ENCODE measurements at places on chromosomes 7 and 10.

GRCh38 chr7:88042157-88042556 is 108.1 kb downstream of the ADAM22 start:
- no peak for DNase-seq

DNA sequence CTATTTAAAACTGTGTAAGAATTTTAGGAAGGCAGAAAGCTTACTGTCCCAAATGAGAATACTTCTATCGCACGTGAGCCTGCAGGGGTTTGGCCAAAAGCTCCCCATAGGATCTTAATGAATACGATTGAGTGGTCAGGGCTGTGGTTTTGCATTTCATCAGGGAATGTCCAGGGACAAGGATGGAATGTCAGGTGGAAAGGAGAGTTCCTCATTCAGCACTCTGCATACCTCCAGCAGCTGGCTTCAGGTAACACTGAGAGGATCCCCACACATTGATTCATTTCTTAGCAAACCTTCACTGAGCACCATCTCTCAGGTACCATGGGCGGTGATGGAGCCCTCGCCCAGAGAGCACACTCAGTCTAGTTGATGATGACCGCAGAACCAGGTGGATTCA is 27.2 kb downstream of the ANK3 start:
- no peak for DNase-seq

DNA sequence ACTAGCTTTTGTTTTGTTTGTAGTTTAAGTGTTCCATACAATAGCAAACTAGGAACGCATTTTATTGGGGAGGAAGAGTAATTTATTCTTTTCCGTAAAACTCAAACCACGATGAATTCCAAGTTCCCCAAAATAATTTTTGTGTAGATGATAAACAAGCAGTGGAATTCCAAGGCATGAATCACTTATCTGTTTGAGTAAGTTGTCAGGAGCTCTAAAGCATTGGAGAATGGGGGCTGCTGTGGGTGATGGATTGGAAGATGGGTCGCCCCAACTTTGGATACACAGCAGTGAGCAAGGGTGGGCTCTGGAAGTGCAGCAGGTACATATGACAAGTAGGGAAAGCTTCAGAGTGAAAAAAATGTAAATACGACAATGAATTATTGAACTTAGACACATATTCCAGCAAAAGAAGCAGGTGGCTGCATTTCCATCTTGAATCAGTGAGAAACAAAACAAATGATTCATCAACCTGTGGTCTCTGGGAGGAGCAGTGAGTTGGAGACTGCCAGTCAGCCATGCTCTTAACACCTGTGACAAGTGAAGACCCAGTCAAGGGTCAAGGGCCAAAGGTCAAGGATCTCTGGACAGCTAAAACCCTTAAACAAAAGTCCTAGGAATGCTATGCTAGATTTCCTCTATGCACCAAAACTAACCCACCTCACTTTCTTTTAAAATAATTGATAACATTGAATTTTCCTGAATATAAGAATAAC is 34.2 kb upstream of the ADRB1 start:
- DNase-seq = no peak

GRCh38 chr10:123150986-123151736 is 3.0 kb upstream of the BUB3 start:
- no peak for DNase-seq

GRCh38 chr7:133934262-133934976 is 192.7 kb upstream of the LRGUK start:
- no peak for DNase-seq

- no peak for DNase-seq
Observed at GRCh38 chr10:121984463-121984862, 4.5 kb upstream of the TACC2 start.

DNA sequence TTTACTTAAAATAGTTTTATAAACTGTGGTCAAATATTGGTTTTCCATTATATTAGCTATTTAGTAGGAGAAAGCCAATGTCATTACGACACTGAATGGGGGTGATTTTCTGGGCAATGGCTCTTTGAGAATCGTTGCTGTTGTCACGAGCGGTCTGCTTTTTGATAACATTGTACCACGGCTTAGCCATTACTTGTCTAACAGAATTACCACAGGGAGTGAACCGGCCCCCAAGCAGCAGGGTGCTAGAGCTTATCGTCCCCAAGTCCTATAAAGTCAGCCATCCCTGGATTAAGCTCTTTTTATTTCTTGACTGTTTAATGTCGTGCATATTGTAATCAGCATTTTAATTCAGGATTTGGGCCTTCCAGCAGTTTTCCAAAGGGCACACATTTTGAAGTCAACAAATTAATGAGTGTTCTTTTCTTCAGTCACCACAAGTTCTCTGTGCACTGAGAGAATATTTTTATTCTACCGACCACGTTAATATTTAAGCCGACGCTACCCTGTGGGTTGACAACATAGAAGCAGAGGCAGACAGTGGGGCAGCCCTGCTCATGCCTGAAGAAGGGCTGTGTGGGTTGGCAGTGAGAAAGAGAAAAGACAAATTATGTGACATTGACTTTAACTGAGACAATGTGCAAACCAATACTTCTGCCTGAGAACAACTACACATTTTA is 125.8 kb downstream of the ICA1 start:
- no peak for DNase-seq

GRCh38 chr7:26850193-26850651 is 14.2 kb downstream of the SKAP2 start:
- no peak for DNase-seq

DNA sequence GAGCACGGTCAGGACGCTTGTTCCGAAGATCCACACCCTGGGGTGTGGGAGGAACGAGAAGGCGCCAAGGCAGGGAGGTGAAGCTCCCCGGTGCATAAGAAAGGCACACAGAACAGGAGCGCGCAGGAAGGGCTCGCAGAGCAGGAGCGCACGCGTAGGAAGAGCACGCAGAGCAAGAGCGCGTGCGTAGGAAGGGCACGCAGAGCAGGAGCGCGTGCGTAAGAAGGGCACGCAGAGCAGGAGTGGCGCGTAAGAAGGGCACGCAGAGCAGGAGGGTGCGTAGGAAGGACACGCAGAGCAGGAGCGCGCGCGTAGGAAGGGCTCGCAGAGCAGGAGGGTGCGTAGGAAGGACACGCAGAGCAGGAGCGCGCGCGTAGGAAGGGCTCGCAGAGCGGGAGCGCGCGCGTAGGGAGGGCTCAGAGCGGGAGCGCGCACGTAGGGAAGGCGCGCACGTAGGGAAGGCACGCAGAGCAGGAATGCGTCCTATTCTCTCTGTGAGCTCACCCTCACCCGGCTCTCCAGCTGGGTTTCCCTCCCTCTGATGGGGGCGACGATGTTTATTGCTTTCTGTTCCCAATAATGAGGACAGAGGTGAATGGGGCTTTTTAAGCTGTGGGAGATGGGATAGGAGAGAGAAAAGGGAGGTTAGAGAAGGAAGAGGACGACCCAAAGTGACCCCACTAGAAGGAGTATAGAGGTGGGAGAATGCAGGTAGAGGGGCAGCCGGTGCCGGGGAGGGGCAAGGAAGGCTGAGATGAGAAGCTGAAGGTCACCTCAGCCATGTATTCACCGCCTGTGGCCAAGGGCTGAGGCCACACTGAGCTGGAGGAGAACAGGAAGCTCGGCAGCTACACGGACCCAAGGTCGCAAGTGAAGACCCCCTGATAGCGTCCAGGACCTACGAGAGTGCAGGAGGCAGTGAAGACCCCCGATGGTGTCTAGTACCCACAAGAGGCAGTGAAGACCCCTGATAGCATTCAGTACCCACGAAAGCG is 423.2 kb downstream of the PTPRN2 start:
- no peak for DNase-seq

- DNase-seq = no peak
Observed at GRCh38 chr10:72375585-72375984, 20.9 kb upstream of the DNAJB12 start.

GRCh38 chr10:133124357-133125211 is 35.4 kb upstream of the KNDC1 start:
- DNase-seq = peak; percentile 1

DNA sequence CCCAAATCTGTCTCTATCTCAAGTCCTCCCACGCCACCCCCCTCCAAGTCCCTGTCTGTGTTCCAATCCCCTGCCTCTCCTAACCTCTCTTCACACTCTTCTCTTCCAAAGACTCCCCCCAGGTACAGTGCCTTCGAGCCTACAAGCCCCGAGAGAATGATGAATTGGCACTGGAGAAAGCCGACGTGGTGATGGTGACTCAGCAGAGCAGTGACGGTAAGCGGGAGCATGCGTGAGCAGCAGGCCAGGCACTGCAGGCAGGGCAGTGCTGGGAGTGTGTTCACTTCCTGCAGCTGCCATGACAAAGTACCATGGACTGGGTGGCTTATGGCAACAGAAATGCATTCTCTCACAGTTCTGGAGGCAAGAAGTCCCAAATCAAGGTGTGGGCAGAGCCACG is 23.4 kb downstream of the ARHGEF5 start:
- DNase-seq = no peak

DNA sequence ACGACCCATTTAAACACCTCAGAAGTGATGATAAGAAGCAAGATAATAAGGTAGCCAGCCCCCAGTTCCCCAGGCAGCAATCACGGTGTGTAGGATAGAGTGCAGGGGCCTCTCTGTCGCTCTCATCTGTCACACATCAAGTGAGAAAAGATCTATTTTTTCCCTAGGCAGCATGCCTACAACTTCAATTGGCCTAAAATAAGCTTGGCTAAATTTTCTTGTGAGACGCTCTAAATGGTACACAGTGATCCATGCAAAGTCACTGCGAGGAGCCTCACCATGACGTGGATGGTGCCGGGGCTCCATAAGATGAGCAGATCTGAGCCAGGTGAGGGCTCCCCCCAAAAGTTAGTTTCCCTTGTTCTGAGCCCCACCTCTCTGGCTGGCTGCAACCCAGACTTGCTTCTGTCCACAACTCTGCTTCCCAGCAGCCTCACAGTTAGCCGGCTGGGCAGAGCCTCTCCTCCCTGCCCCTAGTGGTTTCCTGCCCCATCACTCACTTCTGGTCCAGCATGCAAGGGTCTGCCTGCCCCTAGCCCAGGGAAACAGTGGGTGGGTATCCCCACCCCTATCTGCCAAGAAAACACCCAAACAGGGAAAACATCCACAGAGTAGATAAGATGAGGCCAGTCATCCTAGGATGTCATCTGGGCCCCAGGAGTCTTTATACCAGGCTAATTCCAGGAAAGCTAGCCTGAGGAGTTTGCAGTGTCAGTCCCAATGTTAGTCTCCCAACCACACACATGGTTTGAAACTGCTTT is 342.1 kb downstream of the GRID1 start:
- DNase-seq = no peak

- no peak for DNase-seq
Observed at GRCh38 chr7:66815951-66816350, 75.4 kb downstream of the RABGEF1 start.

DNA sequence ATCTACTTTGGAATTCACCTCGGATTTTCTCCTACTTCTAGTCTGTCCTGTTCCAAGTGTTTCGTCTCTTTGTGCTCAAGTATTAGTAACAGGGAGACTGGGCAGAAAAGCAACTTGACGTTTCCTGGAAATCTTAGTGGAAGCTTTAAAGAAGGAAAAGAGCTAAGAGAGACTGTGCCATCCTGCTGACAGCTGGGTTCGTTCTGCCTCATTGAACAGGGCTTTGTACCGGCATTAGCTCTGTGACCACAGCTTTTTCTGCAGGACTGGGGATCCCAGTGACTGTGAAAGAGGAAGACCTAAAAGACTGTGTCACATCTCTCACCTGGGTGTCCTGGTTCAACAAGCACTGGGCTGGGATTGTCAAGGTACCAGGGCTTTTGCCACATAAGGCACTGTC is 70.8 kb upstream of the CDCA7L start:
- no peak for DNase-seq

DNA sequence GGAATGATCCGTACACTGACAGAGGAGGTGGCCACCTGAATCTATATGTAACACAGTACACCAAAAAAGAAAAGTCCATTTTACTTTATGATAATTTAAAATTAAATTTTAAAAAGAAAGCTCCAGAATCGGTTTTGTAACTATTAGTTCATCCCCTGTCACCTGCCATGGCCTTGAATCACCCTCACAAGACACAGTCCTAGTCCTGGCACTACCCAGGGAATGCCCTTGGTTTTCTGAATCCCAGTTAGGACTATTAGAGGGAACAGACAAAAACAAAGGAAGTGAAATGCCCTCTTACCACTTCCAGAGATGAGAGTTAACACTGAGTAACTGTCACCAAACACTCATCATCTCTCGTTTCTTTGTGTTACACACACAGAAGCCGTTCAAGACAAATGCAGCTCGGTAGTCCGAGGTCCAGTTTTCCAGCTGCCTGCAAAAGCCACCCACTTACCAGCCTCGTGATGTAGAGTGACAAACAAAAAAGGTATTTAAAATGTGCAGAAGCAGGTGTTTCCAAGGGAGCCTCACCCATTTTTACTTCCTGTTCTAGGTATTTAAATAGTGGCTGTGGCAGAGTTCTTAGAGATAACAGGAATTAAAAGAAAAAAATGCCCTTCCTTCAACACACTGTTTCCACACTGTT is 6.1 kb downstream of the PTPRN2 start:
- DNase-seq = no peak

DNA sequence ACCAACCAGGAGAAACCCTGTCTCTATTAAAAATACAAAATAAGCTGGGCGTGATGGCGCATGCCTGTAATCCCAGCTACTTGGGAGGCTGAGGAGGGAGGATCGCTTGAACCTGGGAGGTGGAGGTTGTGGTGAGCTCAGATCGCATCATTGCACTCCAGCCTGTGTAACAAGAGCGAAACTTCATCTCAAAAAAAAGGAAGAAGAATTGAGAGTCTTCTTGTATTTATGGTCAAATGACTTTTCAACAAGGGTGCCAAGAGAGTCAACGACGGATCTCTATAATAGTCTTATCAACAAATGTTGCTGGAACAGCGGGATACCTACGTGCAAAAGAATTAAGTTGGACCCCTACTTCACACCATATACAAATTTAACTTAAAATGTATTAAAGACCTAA is 21.6 kb upstream of the JAZF1 start:
- DNase-seq = no peak

GRCh38 chr10:48751730-48752129 is 67.1 kb downstream of the WDFY4 start:
- no peak for DNase-seq

- no peak for DNase-seq
Observed at GRCh38 chr7:157898802-157899505, 562.1 kb downstream of the DNAJB6 start.

- no peak for DNase-seq
Observed at GRCh38 chr10:44684661-44685060, 226.5 kb upstream of the TMEM72 start.

DNA sequence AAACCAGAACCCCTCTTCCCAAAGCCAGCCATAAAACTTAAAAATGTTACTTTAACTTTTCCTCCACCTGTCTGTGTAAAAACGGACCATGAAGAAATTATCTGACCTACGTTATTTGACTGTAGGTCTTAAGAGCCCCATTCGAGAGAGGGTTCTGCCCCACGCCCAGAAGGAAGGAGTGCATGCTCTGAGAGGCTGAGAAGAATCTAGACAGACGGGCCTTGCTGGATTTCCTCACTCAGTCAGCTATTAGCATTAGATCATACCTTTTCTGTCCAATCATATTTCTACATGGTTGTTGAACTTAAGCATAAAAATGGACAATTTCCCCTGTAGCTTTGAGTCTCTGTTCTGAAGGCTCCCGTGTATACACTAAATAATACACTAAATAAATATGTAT is 38.1 kb upstream of the WDR11 start:
- DNase-seq = no peak

- DNase-seq = no peak
Observed at GRCh38 chr10:129495698-129496097, 28.7 kb downstream of the MGMT start.

GRCh38 chr7:125355899-125356298 is 426.3 kb upstream of the POT1 start:
- DNase-seq = peak; percentile 45

GRCh38 chr10:112140110-112140970 is 43.2 kb downstream of the GPAM start:
- DNase-seq = peak; percentile 67

GRCh38 chr10:47189802-47190201 is 110.2 kb upstream of the GDF10 start:
- DNase-seq = no peak

Measured in fibroblast of the aortic adventitia (primary cell).